ENCODE measurements at places on chromosomes 12 and 14. TPM values are rescaled to one million over a fixed set of nuclear protein-coding genes. Genes with fewer than 3 reads are reported as not detected.

Gene MIP
- not detected for total RNA-seq

Gene AQP2
- not detected for total RNA-seq

Gene SPX
- 0.54 TPM for total RNA-seq

Gene ACOT4
- total RNA-seq = 0.72 TPM

Gene SIVA1
- total RNA-seq = 79.4 TPM

Gene IL22
- total RNA-seq = not detected

Gene PPP4R4
- total RNA-seq = 0.98 TPM

Gene HCAR3
- total RNA-seq = not detected

Gene RTN1
- 0.27 TPM for total RNA-seq

Gene TBX5
- total RNA-seq = not detected

Gene CD4
- not detected for total RNA-seq

Gene KRT74
- not detected for total RNA-seq

Gene RIMBP2
- 0.74 TPM for total RNA-seq

Gene OR8S1
- not detected for total RNA-seq

Gene CRACR2A
- 16.8 TPM for total RNA-seq

Gene TROAP
- total RNA-seq = 11.3 TPM

Gene TPH2
- total RNA-seq = not detected

Gene NKX2-1
- total RNA-seq = not detected

Gene SIX1
- 4.6 TPM for total RNA-seq

Gene RTL1
- not detected for total RNA-seq

Gene KRT78
- not detected for total RNA-seq

Gene PAX9
- not detected for total RNA-seq

Gene TRPV4
- total RNA-seq = 0.25 TPM

Gene C12orf50
- total RNA-seq = not detected

Gene SOCS2
- total RNA-seq = 6.3 TPM

Gene NUAK1
- 3.0 TPM for total RNA-seq

Gene PRPF39
- total RNA-seq = 24.8 TPM

Gene MCRS1
- total RNA-seq = 45.5 TPM

Gene ERBB3
- 1.5 TPM for total RNA-seq

Gene CCDC198
- total RNA-seq = not detected

Gene OTOGL
- 0.16 TPM for total RNA-seq

Gene FAM181A
- total RNA-seq = not detected

Gene KMT2D
- total RNA-seq = 23.8 TPM

Gene POU6F1
- 3.5 TPM for total RNA-seq

Gene KRT85
- not detected for total RNA-seq

Gene C12orf42
- not detected for total RNA-seq

Gene LTB4R2
- 18.6 TPM for total RNA-seq

Gene FAM90A1
- not detected for total RNA-seq

Measured in fibroblast of the aortic adventitia (primary cell).